Caki2 (cell line): ENCODE measurements at places on chromosomes 16 and 17. TPM values are rescaled to one million over a fixed set of nuclear protein-coding genes. Genes with fewer than 3 reads are reported as not detected.

- DNase-seq = peak; percentile 40
Observed at GRCh38 chr16:73056921-73057290, 9.0 kb upstream of the ZFHX3 start.

- DNase-seq = no peak
Observed at GRCh38 chr16:4383591-4384444, 12.2 kb downstream of the VASN start.

GRCh38 chr17:39929646-39930407 lies 2.3 kb downstream of the LRRC3C start:
- DNase-seq = no peak

DNA sequence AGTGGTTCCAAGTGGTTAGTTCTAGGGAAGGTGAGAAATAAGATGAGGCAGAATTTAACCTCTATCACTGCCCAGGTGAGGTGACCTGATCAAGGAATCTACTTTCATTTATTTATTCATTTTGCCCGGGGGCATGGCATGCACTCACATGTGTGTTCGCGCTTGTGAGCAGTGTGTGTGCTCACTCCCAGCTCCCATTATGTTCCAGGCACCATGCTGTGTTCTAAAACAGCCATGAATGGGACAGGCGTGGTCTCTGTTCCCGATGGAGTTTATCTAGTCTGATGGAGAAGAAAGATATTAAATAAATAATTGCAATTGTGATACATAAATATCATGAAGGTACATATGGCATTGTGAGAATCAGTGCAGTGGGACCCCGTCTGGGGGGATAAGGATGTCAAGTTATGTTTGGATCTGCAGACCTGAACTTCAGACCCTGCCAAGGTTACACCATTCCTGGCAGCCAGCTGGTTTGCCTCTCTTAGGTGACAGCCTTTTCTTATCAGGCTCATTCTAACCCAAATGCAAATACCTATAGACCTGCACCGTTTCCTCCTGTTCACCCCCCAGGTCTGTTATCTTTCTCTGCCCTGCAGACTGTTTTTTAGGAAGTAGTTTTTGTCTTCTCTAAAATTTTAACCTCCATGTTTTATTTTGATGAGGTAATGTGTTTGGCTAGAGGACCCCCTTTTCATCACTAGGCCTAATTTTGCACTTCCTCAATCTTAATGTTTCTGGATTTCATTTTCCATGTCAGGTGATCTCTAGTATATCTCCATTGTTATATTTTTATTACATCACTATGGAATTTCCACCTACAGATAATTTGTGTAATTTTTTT lies 11.8 kb downstream of the CYB5B start:
- no peak for DNase-seq

GRCh38 chr16:10657925-10658324 lies 36.8 kb downstream of the TEKT5 start:
- DNase-seq = no peak

DNA sequence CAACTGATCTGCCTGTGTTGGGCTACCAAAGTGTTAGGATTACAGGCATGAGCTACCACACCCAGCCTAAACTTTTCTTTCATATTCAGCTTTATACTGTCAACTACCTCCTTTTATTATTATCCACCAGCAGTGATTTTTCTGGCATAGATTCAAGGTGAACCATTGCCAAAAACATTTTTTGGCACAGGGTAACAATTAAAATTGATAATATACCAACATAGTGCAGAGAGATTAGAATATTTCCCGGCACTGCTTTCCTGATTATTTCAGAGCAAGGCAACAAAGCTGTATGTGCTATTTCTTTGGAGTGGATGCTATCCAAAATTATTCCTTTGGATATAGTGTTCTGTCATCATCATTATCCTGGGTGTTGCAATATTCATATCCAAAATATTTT lies 781.6 kb upstream of the SOX9 start:
- no peak for DNase-seq

DNA sequence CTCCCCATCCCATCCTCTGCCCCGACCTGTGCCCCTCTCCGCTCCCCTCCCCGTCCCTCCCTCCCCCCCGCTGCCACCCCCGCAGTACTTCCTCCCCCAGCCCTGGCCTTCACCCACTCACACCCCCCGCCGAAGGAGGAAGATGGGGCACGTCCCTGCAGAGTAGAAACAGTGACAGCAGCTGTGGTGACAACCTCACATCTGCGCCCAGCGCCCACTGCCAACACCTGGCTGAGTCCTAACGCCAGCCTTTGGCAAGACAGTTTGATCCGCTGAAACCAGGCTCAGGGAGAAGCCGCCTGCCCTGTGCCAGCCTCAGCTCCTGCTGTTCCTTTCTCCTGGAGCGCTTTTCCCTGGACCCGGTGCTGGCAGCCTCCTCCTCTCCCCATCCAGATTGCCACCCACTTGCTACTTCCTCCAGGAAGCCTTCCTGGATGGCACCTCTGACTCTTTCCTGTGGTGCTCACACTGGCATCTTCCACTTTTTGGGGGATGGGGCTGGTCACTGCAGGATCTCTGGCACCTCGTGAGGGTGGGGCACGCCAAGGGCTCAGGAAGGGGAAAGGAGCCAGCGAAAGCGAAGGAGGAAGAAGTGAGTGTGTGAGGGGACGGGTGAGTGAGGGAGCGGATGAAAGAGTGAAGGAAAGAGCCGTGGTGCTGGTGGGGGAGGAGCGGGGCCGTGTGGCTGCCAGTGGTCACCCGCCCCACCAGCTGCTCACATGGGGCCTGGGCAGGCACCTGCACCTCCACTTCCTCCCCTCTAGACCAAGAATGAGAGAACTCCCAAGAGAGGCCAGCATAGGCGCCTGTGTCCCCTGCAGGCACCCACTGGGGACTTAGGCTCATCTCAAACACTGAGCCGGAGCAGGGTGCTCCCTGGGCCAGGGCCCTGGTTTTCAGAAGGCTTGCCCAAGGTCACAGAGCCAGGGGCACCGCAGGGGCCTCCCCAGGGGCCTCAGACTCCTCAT lies 27.0 kb downstream of the ZFPM1 start:
- DNase-seq = no peak

DNA sequence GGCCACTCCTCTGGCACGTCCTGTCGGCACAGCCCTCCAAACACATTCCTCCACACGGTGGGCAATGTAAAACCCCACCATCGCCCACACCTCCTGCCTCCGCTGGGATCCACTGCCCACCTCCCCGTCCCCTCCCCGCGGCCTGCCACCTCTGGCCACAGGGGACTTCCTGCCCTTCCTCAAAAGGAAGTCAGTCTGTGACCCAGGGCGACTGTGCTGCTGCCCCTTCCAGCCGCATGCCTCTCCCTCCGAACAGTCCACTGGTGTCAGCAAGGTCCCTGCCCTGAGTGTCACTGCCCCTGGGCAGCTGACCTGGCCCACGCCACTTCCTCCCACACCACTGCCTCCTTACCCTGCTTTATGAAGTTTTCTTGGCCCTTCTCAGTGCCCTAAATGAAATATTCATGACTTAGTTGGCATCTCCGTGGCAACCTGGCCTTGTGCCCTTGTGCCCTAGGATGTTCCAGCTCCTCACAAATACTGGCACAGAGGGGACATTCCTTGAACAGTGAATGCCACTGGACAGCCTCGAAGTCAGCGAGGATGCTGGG lies 2.0 kb downstream of the PLD6 start:
- DNase-seq = no peak

- DNase-seq = peak; percentile 95
Observed at GRCh38 chr17:40111221-40112128, 10.3 kb upstream of the MSL1 start.

Gene NKD1
- under 0.01 TPM in 1 of 2 replicates, not detected in the other for total RNA-seq

Gene MYO1C
- total RNA-seq = 63.8 and 85.8 TPM in 2 replicates
